ENCODE measurements at places on chromosomes 12 and 14.

DNA sequence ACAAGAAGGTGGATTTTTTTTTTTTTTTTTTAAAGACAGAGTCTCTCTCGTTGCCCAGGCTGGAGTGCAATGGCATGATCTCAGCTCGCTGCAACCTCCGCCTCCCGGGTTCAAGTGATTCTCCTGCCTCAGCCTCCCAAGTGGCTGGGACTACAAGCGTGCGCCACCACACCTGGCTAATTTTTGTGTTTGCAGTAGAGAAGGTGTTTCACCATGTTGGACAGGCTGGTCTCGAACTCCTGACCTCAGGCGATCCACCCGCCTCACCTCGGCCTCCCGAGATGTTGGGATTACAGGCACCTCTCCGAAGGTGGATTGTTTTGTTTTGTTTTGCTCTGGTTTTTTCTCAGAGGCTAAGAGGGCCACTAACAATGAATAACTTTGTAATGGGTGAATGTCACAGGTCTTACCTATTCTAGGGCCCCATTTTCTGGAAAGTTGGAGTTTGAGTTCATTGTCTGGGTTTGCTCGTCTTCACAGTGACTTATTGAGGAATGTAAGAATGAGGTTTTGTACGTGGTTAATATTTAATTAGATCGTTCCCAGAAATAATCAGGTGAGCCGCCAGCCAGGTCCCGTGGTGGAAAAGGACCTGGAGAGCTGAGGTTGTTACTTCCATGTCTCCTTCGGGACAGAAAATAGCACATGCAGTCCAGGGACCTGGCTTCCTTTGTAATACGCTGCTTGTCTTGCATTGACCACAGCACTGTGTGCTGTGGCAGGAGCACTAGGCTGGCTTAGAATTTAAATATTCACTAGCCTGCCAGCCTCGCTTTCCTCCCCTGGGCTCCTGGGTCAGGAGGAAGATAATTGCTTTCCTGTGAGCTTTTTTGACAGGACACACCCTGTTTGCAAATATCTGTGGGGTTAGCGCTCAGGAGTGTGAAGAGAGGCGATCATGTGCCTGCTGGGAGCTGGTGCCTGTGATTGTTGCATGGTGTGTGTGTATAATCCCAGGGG is 2.3 kb downstream of the HIP1R start:
- peaks cover 47% of the 10 kb centered on the region for H3K4me1 ChIP-seq
- H3K27ac ChIP-seq: no peak overlapping the region
- H3K4me3 ChIP-seq: peak overlapping the region; percentile 89
- H3K27me3 ChIP-seq: peaks cover 40% of the 10 kb centered on the region
- DNase-seq: no peak
- no peaks in the 10 kb centered on the region for H3K36me3 ChIP-seq

DNA sequence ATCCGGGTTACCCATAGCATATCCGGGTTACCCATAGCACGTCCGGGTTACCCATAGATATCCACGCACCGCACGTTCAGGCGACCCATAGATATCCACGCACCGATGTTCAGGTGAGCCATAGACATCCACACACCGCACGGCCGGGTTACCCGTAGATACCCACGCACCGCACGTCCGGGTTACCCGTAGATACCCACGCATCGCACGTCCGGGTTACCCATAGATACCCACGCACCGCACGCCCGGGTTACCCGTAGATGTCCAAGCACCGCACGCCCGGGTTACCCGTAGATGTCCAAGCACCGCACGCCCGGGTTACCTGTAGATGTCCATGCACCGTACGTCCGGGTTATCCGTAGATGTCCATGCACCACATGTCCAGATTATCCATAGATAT is 60.3 kb upstream of the SYT1 start:
- DNase-seq: no peak
- H3K27me3 ChIP-seq: no peaks in the 10 kb centered on the region
- H3K4me1 ChIP-seq: no peaks in the 10 kb centered on the region
- no peak overlapping the region for H3K27ac ChIP-seq

DNA sequence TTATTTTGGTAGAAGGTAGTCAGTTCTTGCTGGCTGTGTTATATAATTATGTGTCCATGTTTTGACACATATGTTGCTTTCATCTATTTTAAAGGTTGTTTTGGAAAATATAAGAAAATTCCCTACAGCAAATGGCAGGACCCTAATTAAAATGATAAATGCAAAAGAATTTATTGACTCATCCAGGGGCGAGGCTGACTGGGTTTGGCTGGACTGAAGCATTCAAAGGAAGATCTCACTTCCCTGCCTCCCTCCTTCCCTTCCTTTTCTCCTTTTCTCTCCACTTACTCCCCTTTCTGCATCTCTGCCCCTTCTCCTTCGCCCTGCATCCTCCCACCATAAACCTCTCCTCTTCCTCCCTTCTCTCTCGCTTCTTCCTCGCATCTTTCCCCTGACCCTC is 129.6 kb downstream of the SNAPC1 start:
- H3K36me3 ChIP-seq: no peaks in the 10 kb centered on the region
- H3K4me3 ChIP-seq: no peak overlapping the region
- H3K27ac ChIP-seq: no peak overlapping the region
- no peak for DNase-seq

- no peak for DNase-seq
These were observed 45.0 kb upstream of the CCDC91 start for GRCh38 chr12:28145216-28145615.

- no peaks in the 10 kb centered on the region for H3K27me3 ChIP-seq
- no peak overlapping the region for H3K27ac ChIP-seq
- no peak for DNase-seq
- H3K36me3 ChIP-seq: no peaks in the 10 kb centered on the region
These were observed 54.4 kb upstream of the ETV6 start for GRCh38 chr12:11595080-11595479.

DNA sequence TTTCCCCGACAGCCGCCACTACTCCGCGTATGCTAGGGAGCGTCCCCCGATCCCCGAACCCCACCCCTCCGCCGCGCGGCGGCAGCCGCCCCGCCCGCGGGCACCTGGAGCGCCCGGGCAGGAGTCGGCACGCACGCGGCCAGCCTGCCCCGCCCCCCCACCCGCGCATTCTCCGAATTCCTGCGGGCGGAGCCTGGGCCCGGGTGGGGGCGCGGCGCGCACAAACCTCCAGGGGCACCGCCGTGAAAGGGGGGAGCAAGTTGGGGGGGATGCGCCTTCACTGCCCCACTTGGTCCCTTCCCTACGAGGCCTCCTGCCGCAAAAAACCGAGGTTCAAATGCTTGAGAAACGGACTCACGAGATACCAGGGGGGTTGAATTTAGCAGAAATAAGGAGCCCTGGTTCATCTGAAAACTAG is 1.7 kb downstream of the AJUBA start:
- no peaks in the 10 kb centered on the region for H3K27me3 ChIP-seq
- DNase-seq: no peak
- H3K36me3 ChIP-seq: peaks cover 3% of the 10 kb centered on the region
- peak overlapping the region; percentile 46 for H3K27ac ChIP-seq
- peak overlapping the region; percentile 92 for H3K4me3 ChIP-seq

DNA sequence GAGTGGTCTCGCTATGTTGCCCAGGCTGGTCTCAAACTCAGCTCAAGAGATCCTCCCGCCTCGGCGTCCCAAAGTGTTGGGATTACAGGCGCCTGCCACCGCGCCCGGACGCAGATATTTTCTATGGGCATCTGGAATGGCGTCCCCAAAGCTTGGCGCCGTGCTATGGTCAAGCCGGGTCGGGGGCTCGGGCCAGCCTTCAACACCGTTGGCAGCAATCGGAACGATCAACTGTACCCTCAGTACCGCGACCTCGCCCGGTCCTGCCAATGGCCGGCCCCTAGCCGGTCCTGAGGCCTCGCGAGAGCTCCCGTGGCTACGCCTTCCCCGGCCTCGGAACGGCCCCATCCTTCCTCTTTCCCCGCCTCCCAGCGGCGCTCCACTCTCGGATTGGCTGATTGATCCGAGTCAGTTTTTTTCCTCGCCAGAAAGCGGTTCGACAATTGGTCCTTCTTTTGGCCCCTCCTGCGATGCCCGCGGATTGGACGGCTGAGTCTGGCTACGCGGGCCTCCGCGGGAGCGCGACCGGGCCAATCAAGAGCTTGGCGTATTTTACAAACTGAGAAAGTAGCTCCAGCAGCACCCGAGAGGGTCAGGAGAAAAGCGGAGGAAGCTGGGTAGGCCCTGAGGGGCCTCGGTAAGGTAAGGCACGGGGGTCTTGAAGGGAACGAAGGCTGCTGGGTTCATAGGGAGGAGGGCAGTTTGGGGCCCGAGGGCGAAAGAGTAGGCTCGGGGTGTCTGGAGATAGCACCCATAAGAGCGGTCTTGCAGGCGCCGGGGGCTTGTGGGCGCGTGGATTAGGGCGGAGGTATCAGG is at the start of gene TROAP:
Gene TROAP (plus strand): TSS at position 548 of the 816 bp plus-strand sequence. CDS start 354 bp downstream, outside the sequence.
- H3K27ac ChIP-seq: peak within 1 kb of the TSS; percentile 93
- peaks cover 24% of the 10 kb centered on the region for H3K4me1 ChIP-seq
- H3K36me3 ChIP-seq: peaks cover 4% of the 10 kb centered on the region
- DNase-seq: peak; percentile 97

DNA sequence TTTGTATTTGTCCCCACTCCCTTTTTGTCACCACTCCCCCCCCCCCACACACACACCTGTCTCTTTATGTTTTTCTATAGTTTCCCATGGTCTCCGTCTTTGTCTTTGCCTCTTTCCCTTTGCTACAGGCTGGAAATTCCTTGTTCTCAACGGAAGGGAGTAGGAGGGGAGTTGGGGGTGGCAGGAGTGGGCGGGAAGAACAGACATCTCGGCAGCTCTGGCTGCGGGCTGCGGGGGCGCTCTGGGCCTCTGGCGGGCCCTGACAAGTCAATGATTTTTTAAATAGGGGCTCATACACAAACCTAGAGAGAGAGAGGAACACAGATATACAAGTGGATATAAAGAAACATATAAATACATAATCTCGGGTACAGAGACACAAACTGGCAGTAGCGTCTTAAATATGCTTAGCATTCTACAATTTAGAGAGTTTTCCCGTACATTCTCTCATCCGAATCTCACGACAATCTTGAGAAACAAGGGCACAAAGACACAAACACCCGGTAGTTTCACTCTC is 2.4 kb upstream of the NAB2 start:
- H3K27ac ChIP-seq: peak overlapping the region; percentile 74
- H3K36me3 ChIP-seq: peaks cover 2% of the 10 kb centered on the region
- H3K27me3 ChIP-seq: no peaks in the 10 kb centered on the region
- H3K4me1 ChIP-seq: peaks cover 52% of the 10 kb centered on the region

DNA sequence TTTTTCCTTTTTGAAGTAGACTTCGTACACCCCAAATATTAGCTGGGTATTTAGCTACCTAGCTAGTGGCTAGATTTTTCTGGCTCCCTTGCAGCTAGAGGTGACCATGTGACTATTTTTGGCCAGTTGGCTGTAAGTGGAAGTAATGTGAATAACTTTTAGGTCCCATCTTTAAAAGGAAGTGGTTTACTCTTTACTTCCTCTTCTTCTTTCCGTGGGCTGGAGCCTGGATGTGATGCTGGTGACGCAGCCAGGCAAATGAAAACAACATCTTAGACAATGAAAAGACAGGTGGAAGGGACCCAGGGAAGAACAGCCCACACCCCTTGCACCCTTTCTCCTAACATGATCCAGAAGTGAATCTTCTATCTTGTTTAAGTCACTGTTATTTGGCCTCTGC is 245.5 kb downstream of the ATP23 start:
- no peaks in the 10 kb centered on the region for H3K4me1 ChIP-seq
- H3K27me3 ChIP-seq: peaks cover 2% of the 10 kb centered on the region
- H3K36me3 ChIP-seq: no peaks in the 10 kb centered on the region
- no peak for DNase-seq
- no peak overlapping the region for H3K4me3 ChIP-seq
- H3K27ac ChIP-seq: no peak overlapping the region

DNA sequence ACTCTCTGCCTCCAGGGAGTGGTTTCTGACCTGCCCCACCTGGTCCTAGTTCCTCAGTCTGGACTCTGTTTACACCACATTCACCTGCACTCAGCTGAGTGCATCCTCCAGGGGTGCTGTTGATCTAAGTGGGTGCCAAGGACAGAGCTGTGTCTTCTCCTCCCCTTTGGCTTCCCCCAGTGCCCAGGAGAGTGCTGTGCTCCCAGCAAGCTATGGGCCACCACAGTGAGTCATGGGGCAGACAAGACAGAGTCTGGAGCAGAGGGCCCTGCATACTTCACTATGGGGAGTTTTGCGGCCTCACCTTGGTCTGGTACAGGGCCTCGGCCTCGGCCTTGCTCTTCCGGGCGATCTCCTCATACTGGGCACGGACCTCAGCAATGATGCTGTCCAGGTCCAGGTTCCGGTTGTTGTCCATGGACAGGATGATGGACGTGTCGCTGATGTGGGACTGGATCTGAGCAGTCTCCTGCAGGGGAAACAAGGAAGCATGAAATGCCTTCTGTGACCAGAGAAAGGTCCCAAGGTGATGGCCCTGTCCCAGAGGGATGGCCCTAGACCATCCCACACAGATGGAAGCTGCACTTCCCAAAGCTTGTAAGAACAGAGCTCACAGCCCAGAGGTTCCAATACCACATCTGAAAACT is 4.9 kb downstream of the KRT73 start:
- DNase-seq: no peak
- no peaks in the 10 kb centered on the region for H3K36me3 ChIP-seq
- peaks cover 51% of the 10 kb centered on the region for H3K27me3 ChIP-seq
- H3K27ac ChIP-seq: no peak overlapping the region
- no peaks in the 10 kb centered on the region for H3K4me1 ChIP-seq
- H3K4me3 ChIP-seq: no peak overlapping the region

DNA sequence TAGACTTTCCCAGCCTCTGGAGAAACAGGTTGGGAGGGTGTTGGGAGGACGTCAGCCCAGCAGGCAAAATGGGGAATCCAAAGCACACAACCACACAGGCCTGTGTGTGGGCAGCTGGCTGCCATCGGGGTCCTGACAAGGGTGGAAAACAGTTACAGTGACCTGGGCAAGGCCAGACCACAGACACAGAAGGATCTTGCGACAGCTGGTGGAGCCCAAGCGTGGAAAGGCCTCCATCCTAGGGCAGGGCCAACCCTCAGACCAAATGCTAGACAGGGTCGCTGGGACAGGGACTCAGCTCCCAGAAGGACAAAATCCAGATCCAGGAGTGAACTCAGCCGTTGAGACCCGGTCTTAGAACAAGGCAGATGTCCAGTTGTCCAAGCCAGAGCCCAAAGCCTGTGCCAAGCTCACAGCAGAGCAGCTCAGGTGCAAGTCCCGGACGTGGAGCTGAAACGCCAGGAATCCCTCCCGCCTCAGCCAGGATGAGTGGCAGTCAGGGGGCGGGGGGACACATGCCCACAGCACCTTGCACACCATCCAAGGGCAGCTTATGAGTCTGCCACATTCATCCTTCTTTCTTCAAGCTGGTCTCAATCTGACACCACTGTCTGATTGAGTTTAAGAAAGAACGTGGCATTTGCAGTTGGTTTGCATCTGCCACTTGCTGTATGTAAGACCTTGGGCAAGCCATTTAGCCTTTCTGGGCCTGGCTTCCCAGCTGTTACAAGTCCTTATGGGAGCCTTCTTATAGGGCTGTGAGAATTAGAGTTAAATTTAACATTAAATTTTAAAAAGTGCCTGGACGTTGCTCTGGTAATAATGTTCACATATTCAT is 37.6 kb downstream of the DEGS2 start:
- no peaks in the 10 kb centered on the region for H3K4me1 ChIP-seq
- no peak for DNase-seq
- H3K27me3 ChIP-seq: no peaks in the 10 kb centered on the region
- H3K4me3 ChIP-seq: no peak overlapping the region

GRCh38 chr12:103547929-103548328 is 39.1 kb upstream of the STAB2 start:
- DNase-seq: no peak
- peaks cover 50% of the 10 kb centered on the region for H3K27me3 ChIP-seq
- H3K36me3 ChIP-seq: peaks cover 6% of the 10 kb centered on the region
- no peak overlapping the region for H3K4me3 ChIP-seq
- H3K27ac ChIP-seq: no peak overlapping the region
- no peaks in the 10 kb centered on the region for H3K4me1 ChIP-seq
